ENCODE measurements at places on chromosomes 3 and 15. TPM values are rescaled to one million over a fixed set of nuclear protein-coding genes. Genes with fewer than 3 reads are reported as not detected.

TMCO5A gene
- not detected for total RNA-seq

ARHGAP31 gene
- total RNA-seq, result 12.7 TPM

ZNF501 gene
- 3.6 TPM for total RNA-seq

ECE2 gene
- total RNA-seq, result not detected

- no peak for DNase-seq
Observed at GRCh38 chr3:41352510-41352909, 153.2 kb downstream of the CTNNB1 start.

DNA sequence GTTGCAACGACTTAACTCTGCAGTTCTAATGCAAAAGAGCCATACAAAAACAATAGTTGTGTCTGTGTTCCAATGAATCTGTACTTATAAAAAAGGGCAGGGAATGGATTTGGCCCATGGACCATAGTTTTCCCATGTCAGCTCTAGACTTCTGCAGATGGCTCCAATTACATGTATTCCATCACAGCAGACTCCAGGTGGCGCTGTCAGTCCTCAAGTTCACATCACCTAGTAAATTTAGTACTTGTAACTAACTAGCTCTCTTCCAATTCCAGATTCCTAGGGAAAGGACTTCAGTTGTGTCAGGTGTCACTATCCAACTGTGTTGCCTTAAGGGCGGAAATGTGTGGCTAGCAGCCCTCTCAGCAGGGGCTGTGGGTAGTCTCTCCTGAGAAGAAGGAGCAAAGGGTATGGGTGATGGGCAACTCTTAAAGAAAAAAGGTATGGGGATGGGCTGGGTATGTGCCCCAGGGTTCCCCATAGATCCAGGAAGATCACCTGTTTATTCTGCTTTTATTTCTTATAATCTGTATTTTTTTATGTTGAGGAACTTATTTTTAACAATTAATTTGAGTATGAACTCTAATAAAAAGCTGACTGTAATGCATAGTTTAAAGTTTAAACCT lies 36.2 kb downstream of the BBS4 start:
- peak; percentile 61 for DNase-seq

DNA sequence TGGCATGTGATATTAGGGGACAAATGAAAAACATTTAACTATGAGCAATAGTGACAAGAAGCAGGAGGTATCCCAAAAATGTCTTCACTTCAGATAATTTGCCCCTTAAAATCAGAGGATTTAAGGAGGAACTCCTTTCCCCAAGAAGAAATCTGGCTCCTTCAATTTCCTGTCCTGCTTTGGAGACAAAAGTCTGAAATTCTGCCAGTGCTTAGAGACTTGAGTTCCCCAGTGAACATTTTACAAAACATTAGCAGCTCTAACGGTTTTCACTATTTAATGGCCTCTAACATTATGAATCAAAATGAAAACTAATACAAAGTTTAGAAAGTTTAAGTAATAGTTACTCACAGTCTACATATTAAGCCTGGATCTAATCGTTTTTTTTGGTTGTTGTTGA lies 40.3 kb upstream of the ZNF385D start:
- no peak for DNase-seq

GRCh38 chr3:186525369-186526255 lies 18.6 kb downstream of the CRYGS start:
- no peak for DNase-seq

DNA sequence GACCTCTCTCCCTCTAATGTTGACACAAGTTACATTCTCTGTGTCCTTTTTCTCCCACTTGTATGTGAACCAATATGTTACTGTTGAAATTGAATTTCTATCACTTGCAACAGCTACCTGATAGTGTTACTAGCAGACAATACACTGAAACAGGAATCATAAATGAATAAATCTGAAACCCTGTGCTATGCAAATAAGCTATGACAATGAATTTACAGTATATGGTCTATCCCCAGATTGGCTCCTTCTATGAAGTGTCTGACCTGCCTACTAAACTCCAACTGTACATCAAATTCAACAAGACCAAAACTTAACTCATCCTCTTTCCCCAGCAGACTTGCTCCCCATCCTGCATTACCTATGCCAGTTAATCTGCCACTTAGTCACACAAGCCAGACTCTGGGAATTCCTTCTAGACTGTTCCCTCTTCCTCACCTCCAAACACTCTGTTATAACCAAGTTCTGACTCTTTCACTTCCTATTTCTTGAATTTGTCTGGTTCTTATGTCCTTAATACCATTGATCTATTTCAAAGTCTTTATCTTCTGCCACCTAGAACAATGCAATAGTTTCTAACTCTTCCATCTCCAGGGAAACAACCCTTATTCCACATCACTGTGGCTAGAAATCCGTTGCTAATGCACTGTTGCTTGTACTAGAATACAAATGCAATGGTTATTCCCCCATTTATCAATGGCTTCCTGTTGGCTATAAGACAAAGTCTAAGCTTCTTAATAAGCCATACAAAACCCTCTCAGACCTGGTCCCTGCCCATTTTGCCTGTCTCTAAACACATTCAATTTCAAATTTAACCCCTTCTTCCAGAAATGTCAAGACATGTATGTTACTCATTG lies 13.4 kb upstream of the ZNF639 start:
- no peak for DNase-seq

- DNase-seq, result no peak
Observed at GRCh38 chr15:76678766-76679165, 226.4 kb downstream of the SCAPER start.

- no peak for DNase-seq
Observed at GRCh38 chr15:101027920-101028319, 108.8 kb downstream of the LRRK1 start.

DNA sequence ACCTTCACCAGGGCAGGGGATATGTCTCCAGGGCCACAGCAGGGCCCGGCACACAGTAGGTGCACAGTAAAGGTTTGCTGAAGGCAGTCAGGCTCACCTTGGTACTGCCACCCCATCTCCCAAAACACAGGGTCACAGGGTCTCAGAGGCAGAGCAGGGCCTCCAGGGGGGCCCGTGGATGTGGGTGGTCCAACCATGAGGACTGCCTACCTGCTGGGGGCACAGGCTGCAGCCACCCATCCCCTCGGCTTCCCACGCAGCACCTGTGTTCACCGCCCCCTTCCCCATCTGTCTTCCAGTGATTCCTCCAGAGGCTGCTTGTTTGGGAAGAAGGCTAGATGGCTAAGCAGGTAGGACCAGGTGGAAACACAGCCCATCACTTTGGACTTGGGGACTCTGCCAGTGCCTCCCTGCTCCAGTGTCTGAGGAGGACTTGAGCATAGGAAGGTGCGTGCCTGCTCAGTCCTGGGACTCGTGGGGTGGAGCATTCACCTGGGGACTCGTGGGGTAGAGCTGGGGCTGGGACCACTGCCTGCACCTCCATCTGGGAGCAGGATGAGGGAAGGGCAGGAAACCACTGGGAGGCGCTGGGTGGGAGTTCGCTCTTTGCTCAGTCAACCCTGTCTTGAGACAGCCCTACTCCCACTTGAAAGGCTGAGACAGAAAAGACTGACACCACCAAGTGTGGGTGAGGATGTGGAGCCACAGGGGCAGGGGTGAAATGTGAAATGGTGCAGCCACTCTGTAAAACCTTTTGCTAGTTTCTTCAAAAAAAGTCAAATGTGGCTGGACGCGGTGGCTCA lies 18.8 kb upstream of the PLXND1 start:
- DNase-seq, result no peak

DNA sequence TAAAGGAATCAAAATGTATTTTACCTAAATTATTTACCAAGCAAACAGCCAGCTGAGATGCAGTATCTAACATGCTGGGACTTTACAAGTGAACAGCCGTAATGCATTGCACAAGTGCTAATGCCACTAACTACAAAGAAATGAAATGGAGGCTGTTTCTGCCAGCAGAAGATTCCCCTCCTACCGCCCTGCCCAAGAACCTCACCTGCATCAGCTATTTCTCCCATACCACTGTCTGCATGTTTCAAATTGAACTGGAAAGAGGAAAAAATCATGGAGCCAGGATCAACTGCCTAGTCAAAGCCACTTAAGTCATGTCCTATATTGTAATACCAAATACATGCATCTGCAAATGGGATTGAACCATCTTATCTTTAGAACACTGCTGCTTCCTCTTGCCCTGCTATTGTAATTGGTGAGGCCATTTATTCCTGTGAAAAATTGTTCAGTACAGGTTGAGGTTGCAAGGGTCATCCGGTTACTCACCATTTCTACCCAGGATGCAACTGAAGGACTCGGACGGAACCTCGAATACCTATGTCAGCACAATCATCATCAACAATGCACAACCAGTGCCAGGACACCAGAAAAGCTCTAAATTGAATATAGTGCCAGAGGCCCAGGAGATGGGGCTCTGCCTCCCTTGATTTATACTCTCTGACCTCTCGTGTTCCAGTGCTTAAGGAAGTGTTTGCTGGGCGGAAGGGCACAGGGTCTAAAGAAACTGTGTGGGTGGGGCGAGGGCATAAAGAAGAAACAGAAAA lies 27.5 kb downstream of the ANXA2 start:
- DNase-seq, result no peak

All from activated T-cell treated with anti-CD3 and anti-CD28 coated beads, Interleukin-2, amount 50 U/mL, for 72 hours (primary cell).